ENCODE measurements at places on chromosomes 12 and 14.

- no peak for DNase-seq
Measured at GRCh38 chr14:42929806-42930480, 1323.3 kb downstream of the LRFN5 start.

GRCh38 chr14:32608857-32609256 lies 279.8 kb downstream of the AKAP6 start:
- no peak for DNase-seq

DNA sequence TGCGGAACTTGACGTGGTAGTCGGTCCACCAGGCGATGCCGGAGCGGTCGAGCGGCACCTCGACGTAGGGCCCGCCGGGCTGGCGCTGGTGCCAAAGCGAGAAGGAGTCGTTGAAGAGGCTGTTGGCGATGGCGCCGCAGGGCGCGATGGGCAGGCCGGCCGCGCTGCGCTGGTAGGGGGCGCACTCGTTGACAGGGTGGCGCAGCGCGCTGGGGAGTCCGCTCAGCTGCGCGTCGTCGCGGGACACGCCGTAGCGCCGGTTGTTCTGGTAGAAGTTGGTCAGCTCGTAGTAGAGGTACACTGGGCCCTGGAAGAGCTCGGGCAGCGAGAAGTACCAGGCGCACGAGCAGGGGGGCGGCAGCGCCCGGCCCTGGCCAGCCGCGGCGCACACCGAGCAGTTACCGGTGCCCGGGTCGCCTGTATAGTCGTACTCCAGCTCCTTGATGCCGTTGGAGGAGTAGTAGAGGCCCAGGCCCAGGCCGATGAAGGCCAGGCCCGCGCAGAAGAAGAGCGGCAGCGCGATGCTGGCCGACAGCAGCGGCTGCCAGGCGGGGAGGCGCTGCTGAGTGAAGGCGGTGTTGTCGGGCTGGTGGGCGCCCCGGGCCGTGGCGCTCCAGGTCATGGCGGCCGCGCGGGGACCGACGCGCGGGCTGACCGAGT lies 482 bp downstream of the TMEM30B start:
- DNase-seq = peak; percentile 90

DNA sequence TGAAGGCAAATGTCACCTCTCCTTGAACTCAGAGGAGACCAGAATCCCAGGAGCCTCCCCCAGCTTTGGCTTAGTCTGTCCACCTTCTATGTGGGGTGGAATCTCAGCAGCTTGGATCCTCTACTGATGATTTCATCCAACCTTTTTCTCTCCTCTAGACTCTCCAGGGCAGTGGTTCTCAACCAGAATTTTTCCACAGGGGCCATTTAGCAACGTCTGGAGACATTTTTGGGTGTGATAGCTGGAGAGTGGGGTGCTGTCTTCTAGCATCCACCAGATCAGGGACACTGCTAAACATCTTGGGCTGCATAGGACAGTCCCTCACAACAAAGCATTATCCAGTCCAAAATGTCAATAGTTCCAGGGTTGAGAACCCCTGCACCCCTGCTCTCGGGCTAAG lies 4.4 kb upstream of the DDX23 start:
- DNase-seq = no peak

GRCh38 chr12:34290381-34290995 lies 268.2 kb downstream of the ALG10 start:
- DNase-seq = no peak

DNA sequence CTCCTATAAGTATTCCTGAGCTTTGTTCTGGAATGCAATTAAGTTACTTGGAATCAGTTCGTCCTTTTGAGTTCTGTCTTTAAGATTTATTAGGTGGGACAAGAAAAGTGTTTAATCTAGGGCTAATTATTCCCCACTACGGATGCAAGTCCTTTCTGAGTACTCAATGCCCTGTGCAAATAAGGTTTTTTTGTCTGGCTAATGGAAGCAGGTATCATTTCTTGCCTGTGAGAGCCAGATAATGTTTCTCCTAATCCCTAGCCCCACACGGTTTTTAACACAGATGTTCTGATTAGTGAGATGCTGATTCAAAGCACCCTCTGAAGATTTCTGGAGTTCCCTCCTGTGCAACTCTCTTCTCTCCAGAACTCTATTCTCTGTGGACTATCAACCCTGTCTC lies 296.6 kb upstream of the PRICKLE1 start:
- no peak for DNase-seq

GRCh38 chr14:22872033-22872832 lies 693 bp downstream of the LRP10 start:
- peak; percentile 86 for DNase-seq

DNA sequence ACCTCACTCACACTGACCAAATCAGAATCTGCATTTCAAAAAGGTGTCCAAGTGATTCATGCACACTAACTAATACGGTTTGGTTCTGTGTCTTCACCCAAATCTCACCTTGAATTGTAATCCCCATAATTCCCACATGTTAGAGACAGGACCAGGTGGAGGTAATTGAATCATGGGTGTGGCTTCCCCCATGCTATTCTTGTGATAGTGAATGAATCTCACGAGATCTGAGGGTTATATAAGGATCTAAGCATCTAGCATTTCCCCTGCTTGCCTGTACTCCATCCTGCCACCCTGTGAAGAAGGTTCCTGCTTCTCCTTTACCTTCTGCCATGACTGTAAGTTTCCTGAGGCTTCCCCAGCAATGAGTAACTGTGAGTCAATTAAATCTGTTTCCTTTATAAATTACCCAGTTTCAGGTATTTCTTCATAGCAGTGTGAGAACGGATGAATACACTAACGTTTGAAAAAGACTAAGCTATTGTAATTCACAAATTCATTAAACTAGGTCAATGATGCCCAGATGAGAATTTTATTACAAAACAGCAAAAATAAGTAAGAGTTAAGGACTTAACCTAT lies 759.1 kb downstream of the GALC start:
- DNase-seq = no peak

DNA sequence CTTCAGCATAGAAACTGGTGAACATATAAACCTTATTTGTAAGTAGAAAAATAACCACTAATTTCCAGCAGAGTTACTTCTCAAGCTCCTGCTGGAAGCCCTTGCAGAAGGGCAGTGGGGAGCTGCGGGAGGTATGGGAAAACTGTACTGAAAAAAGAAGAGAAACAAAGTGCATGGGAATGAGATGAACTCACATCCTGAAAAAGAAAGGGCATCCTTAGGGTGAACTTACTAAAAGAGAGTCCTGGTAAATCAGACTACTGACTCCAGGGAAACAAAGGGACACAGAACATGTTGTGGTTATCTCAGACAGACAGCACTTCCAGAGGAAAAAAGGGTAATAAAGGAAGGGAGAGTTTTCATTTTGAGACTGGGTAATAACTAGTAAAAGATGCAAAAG lies 515.1 kb downstream of the RPL10L start:
- DNase-seq = no peak

DNA sequence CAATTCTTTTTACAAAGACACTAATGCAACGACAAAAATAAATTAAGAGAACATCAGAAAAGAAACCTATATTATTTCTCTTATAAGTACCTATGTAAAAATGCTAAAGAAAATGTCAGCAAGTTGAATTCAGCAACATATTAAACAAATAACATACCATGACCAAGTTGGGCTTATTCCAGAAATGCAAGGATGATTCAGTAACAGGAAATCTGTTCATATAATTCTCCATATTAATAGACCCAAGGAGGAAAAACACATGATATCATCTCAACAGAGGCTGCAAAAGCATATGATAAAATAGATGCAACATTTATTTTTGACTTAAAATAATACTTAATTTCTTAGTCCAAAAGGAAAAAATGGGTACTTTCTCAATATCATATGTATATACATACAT lies 25.1 kb upstream of the GPHB5 start:
- DNase-seq = no peak

GRCh38 chr12:115008929-115009328 lies 325.0 kb upstream of the TBX3 start:
- no peak for DNase-seq

DNA sequence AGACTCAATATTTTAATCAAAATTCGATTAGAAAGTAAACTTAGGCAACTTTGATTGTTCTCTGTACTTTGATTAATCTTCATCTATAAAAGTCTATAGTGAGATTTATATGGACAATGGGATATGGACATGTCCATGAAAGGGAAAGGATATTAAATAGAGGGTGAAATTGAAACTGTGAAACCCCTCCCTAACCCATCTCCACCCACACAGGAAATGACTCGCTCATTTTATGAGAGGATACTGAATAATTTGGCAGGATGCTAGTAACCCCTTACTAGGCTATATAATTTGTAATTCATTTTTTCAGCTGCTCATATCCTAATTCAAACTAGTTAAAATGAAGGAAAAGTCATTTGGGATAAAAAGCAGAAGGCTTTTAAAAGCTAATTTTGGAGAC lies 328.0 kb upstream of the ATP2B1 start:
- DNase-seq = no peak

GRCh38 chr14:72743626-72744025 lies 150.3 kb downstream of the DPF3 start:
- DNase-seq = peak; percentile 35

Data from activated CD8-positive, alpha-beta memory T cell treated with anti-CD3 and anti-CD28 coated beads, Interleukin-2, amount 50 U/mL, for 48 hours (primary cell).